ENCODE measurements at places on chromosomes 5 and 9. TPM values are rescaled to one million over a fixed set of nuclear protein-coding genes. Genes with fewer than 3 reads are reported as not detected.

Gene BAAT
- total RNA-seq, result 0.34 TPM

Gene NUTM2F
- total RNA-seq, result not detected

Gene NR4A3
- 3.2 TPM for total RNA-seq

Gene CTSV
- 13.4 TPM for total RNA-seq

Gene C9orf50
- total RNA-seq, result not detected

Gene SLC36A2
- total RNA-seq, result not detected

Gene CHSY3
- 0.16 TPM for total RNA-seq

Gene EDIL3
- 0.13 TPM for total RNA-seq
